ENCODE measurements at places on chromosomes 2 and 18.

DNA sequence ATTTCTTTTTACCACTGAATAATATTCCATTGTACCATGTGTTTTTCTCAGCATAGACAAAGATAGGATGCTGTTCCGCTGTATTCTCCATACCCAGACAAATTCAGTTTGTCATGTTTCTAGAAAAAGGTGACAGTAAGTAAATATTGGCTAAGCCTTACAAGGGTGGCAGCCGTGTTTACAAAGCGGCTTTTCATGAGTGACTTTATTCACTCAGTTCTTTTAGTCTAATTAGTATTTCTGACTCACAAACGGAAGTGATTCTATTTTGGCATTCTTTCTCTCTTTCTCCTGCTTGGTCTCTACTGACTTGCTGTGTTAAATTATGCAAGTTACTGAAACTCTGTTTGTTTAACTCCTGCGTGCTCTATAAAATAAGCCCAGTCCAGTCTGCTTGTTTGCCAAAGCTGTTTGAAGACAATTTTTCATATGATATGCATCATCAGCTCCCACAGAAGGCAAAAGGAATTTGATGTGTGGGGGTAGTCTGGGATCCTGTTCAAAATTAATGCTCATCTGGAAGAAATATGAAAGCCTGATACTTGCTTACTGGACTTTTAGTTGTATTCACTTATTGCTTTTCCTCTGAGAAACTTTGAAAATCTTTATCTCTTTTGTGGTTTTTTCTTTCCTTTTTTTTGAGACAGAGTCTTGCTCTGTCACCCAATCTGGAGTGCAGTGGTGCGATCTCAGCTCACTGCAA is 2.3 kb upstream of the PLEKHH2 start:
- no peak for DNase-seq

- no peak for DNase-seq
Observed at GRCh38 chr2:207132019-207132418, 33.7 kb downstream of the KLF7 start.

GRCh38 chr18:34729264-34729663 is 19.2 kb downstream of the DTNA start:
- no peak for DNase-seq

DNA sequence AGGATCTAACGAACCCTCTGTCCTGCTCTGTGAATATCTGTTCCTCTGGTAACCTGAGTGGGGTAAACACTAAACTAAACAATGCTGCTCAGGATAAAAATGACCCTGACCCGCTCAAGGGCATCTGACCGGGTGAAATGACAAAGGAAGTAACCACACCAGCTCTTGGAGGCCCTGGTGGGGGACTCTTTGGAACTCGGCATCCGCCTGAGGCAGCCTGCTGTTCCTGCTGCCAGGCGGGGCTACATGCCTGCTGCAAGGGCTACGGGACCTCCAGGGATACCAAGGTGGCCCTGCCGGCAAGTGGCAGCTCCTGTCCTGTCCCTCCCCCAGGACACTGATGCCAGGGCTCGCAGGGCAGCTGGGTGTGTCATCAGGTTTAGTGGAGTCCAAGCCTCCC is 273.3 kb downstream of the HDAC4 start:
- DNase-seq = no peak

GRCh38 chr2:86232373-86232784 is 33.1 kb downstream of the MRPL35 start:
- DNase-seq = no peak

- no peak for DNase-seq
Observed at GRCh38 chr2:199207011-199207410, 250.7 kb downstream of the SATB2 start.

GRCh38 chr2:100529900-100530299 is 32.9 kb upstream of the PDCL3 start:
- DNase-seq = no peak

- DNase-seq = no peak
Observed at GRCh38 chr18:39496986-39497385, 1931.4 kb upstream of the CELF4 start.

DNA sequence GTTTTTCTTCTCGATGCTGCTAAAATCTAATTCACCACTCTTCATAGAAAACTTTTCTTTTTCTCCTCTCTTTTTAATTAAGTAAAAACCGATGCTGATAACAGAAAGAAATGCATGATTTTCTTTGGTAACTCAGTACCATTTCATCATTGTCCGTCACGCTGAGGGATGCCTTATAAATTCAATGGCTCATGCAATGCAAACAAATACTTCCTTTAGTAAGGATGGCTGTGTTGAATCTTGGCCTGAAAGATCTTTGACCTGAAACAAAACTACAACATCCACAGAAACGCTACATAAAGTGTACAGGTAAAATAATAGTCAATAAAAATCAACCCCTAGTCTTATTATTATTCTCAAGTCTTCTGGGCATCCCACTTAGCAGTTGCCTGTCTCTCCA is 261.4 kb downstream of the SLC8A1 start:
- no peak for DNase-seq

- no peak for DNase-seq
Observed at GRCh38 chr18:48922801-48923730, 27.7 kb downstream of the SMAD7 start.

- DNase-seq = no peak
Observed at GRCh38 chr2:21198637-21199036, 74.9 kb downstream of the TDRD15 start.

DNA sequence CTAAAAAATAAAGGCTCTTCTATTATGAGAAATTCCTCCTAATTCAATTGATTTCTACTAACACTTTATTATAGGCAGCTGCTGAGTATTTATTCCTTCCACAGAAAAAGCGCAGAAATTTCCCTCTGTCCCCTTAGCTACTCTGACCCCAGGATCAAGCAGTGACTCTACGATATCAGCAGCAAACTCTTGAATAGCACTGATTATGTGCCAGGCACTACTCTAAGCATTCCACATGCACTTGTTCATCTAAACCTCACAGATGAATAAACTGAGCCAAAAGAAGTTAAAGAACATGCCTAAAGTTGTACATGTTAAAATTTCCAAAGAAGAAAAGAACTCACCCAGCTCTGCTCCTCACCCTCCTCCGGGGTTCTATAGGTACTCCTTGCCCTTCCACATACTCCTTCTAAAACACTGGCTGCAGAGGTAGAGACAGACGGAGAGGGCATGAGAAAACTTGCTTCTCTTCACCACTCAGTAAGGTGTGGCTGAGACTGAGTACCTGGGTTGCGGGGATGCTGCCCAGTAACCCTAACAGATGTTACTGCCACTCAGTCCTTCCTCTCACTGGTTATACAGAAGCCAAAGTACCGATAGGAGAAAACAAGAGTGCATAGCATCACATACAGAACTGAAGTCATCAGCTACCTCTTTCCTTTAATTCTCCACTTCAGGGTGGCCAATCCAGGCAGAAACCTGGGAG is 9.9 kb downstream of the C1D start:
- DNase-seq = no peak

- DNase-seq = no peak
Observed at GRCh38 chr2:163200741-163201140, 362.2 kb upstream of the KCNH7 start.

DNA sequence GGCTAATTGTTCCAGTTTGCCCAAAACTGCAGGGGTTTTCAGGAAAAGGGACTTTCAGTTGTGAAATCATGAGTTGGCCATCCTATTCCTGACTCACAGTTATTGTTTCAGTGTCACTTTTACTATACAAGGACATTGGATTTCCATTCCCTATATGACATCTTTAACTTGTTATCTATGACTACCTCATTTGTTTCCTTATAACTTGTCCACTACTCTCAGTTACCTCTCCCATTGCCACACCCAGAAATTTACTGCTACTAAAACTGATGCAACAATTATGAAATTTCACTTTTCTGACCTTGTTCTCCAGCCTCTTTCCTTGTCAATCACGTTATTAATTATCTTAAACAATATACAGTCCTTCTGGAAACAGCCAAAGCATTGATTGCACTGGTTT is 116.5 kb upstream of the ZNF804A start:
- no peak for DNase-seq

DNA sequence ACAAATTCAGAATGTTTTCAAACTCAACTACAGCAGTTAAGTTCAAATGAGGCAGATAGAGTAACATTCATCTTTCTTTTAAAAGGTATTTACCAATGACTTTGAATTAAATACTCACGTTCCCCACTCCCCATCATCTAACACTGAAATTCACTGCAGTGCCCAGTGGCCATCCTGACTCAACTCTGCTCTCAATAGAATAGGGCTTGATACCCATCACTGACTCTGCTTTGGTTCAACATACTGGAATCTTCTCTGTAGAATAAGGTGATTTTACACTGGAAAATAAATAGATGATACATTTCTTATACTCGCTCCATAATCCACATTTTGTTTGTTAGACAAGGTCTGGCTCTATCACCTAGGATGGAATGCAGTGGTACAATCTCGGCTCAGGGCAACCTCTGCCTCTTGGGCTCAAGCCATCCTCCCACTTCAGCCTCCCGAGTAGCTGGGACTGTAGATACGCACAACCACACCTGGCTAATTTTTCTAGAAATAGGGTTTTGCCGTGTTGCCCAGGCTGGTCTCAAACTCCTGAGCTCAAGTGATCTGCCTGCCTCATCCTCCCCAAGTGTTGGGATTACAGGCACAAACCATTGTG is 66.4 kb downstream of the PRPF40A start:
- no peak for DNase-seq

DNA sequence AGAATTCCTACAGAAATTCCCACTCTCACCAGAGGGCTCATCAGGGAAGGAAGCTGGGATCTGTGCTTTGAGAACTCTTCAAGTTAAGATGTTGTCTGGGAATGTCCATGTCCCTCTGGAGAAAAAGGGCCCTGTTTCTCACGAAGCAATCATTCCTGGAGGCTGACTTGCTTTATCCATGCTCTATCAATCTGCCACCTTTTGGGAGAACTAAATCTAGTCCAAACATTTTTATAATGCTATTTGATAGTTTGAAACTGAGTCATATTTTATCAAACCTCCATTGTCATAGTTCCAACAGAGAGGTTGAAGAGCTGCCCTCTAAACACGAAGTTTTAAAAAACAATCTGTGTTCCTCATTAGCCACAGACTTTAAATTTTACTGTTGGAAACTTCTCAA is 219.2 kb downstream of the MTX2 start:
- no peak for DNase-seq

DNA sequence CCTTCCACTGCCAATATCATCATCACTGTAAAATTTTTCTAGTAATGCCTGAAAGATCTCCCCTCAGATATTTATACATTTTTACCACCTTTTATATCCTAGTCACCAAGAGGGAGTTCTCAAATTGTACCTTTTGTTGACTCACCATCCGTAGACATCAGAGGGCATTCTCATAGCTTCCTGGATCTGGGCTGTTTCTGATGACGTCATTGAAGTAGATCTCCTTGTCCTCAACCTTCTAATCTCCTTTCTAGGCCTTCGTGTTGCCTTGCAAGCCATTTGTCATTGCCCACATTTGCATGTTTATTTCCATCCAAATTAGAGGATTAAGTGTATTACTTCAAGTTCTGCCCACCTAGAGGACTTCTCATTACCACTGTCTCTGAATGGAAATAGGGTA is 193.4 kb upstream of the NRXN1 start:
- DNase-seq = no peak

DNA sequence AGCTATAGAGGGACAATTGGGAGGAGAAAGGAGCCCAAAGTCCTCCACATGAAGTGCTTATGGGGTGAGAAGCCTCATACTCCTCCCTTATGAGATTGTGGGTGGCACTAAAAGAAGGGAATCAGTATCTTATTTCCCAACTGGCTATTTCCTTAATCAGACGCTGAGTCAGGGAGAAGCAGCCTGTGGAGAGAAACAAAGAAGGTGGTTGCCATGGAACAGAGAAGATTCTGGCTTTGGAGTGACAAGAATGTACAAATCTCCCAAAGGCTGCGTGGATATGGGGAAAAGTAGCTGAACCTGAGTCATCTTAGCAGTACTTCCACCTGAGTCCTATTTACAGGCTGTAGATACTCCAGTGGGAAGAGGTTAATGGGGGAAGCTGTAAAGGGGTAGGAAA is 115.8 kb upstream of the CWC22 start:
- no peak for DNase-seq

GRCh38 chr2:2222931-2223330 is 108.1 kb downstream of the MYT1L start:
- DNase-seq = no peak
